ENCODE measurements at places on chromosomes 16 and 17.

GRCh38 chr16:82639666-82640336 is 13.0 kb downstream of the CDH13 start:
- peak; percentile 54 for DNase-seq

GRCh38 chr17:21530841-21531240 is 154.7 kb downstream of the KCNJ12 start:
- DNase-seq = no peak

DNA sequence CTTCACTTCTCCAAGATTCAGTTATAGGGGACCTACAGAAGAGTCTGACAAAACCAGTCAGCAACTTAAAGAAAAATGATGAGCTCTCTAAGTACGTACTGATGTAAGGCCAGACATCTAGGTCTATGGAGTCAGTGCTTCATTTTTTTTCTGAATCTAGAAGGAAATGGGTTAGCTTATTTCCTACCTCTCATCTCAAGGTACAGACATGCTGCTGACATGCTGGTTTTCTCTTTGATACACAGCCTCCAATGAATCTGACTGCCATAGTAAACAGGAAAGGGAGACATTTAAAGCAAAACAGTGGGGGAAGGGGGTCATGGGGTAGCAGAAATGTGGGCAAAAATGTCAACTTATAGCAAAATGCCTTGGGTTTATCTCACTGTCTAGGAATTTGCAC is 16.4 kb downstream of the CDR2 start:
- peak; percentile 60 for DNase-seq

DNA sequence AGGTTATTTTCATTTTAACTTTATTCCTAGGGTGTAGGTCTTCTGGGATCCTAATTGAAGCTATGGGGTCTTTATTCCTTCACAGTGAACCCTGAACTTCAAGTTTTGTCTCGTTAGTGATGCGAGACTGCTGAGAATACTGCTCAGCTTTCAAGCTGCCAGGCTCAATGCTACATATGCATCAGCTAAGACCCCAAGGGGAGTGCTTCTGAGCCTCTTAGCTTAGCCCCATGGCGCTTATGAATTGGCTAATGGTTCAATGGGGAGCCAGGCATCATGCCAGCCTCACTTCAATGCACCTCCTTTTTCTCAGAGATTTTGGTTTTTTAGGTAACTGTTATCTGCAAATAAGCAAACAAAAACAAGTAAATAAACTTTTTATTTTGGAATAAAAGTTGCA is 94.1 kb upstream of the SIAH1 start:
- DNase-seq = no peak

GRCh38 chr17:7809086-7809790 is 24.8 kb upstream of the KDM6B start:
- no peak for DNase-seq

- peak; percentile 71 for DNase-seq
These were observed 5.1 kb upstream of the GGT6 start for GRCh38 chr17:4565209-4566141.

DNA sequence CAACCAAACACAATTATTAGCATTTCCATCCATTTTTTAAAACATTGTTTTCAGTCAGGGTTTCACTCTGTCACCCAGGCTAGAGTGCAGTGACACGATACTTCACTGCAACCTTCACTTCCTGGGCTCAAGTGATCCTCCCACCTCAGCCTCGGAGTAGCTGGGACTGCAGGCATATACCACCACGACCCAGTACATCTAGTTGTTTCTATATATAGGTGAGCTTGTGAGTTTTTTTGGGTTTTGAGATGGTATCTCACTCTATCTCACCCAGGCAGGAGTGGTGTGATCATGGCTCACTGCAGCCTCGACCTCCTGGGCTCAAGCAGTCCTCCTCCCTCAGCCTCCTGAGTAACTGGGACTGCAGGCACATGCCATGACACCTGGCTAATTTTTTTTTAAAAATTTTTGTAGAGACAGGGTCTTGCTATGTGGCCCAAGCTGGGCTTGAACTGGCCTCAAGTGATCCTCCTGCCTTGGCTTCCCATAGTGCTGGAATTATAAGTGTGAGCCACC is 21.5 kb upstream of the ATP5MC1 start:
- no peak for DNase-seq

DNA sequence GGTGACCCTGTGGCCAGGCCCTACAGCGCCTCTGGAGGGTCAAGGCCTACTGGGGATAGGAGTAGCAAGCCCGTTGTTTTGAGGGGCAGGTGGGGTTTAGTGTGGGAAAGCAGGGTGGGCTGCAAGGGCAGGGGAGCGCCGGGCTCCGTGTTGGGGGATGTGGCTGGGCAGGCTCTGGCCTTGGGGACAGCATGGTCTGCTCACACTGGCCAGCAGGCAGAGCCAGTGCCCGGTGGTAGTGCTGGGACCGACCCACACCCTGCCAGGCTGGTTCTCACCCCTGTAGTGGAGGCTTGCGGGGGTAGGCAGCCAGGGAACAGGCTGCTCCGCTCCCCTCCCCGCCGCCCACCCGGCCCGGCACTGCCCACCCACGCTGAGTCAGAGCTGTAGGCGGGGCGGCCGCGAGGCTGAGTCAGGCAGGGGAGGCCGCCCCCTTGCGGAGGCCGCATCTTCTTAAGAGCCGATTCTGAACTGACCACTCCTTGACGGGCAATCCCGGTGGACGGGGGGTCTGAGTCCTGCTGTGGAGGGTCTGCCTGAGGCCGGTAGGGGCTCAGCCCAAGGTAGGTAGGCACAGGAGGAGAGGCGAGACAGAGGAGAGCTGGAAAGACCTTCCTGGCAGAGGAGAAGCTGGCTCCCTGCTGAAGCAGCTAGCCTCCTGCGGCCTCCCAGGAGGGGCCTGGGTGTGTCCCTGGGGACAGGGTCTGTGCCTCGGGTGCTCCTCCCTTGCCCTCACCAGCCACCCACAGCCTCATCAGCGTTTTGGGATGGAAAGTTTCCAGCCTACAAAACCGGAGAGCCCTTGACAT is 62.4 kb downstream of the BAIAP2 start:
- peak; percentile 27 for DNase-seq

DNA sequence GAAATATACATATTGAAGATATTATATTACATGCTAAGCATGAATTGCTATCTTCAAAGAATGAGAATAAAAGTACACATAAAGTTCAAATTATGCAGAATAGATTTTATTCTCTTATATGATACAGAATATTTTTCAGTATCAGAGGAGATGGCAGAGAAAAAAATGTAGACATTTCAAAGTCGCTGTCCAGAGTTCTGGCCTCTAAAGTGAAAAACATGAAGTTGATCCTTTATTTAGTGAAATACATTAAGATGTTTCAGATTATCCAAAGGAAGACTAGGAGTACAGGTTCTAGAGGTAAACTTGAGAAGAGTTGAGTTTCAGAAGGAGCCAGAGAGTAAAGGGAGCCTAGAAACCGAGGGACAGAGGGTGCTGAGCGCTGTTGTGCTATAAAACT is 303.6 kb downstream of the UTP18 start:
- no peak for DNase-seq

DNA sequence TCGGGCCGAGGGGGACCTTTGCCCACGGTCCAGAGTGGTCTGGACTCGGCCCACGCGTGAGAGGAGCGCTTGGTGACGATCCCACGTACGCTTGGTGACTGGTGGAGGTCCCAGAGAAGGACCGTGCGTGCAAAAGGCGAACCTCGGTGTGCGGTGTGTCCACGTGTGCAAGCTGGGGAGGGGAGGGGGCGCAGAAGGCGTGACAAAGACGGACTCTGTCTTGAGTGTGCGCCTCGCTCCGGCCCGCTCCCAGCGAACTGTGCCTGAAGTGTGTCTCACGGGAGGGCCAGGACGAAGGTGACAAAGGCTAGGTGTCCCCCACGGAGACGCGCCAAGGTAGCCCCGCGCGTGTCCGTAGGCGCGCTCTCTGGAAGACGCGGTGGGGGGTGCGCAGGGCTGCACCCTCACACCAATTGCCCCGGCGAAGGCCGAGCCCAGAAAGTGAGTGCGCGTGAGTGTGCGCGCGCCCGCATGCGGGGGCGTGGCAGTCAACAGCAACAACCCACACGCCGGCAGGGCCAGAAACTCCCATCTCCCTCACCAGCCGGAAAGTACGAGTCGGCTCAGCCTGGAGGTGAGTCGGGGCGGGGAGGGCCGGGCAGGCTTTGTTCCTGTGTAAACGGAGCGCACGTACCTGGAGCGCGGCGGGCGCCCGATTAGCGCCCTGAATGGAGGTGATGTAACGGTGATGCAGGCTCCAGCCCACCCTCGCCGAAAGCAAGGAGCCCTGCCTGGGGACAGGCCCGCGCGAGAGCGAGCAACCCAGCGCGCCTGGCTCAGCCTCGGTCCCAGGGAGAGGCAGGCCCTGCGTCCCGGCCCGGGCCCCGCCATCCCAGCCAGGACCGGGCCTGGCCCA is at the start of gene GPRC5C:
TSS of gene GPRC5C (plus strand) at position 521 of the 856 bp plus-strand sequence. CDS start 7,689 bp downstream, outside the sequence.
- DNase-seq = peak; percentile 49

- DNase-seq = no peak
These were observed 38.1 kb downstream of the DCAKD start for GRCh38 chr17:45013021-45013997.

- DNase-seq = no peak
These were observed 4.3 kb upstream of the HSF5 start for GRCh38 chr17:58492238-58493121.

GRCh38 chr16:10828851-10829366 is 10.3 kb upstream of the TVP23A start:
- DNase-seq = peak; percentile 70

DNA sequence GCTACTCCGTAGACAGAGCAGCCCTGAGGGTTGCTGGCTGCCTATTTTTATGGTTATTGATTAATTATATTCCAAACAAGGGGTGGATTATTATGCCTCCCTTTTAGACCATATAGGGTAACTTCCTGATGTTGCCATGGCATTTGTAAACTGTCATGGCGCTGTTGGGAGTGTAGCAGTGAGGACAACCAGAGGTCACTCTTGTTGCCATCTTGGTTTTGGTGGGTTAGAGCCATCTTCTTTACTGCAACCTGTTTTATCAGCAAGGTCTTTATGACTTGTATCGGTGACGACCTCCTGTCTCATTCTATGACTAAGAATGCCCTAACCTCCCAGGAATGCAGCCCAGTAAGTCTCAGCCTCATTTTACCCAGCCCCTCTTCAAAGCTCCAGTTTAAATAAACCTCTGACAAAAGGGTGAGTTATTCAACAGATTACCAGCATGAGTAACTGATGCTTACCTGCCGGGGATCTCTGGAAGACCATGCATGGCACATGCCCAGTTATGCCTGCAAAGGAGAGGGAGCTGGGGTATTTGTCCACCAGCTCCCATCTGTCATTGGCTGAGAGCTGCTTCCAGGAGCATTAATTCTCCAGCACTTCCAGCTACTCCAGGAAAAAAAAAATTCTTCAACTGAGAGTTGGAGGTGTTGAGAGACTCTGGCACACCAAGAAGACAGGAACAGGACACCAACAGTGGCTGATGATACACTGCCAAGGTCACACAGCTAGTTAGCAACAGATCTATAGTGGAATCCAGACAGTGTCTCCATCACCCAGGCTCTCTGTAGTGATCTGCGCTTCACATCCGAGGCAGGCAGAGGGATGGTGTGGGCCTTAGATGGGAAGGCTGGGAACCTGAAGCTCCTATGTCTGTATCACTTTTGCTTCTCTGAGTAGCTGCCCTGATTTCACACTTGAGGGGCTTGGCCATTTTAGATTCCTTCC is 36.6 kb upstream of the IL21R start:
- no peak for DNase-seq

DNA sequence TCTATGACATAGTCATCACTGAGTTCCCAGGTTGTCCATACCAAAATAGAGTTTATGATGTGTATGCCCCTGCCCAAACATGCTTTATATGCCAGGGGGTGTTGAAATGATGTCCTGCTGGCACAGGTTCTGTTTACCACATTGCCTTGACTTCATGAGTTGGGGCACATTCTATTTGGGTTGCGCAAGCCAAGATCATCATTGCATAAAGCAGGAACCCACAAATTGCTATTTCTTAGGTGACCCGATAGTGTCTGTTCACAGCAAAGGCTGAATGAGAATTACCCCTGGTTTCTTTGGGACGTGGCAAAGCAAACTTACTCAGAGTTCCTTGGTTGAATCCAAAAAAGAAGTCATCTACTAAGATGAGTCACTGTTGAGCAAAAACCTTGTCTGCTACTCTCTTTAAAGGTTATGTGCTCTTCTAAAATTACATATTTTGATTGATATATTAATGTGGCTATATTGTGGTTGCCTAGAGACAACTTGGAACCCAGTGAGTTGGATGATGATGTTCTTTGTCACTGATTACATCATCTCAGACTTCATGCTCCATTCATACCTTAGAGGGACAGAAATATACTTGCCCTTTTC is 912.6 kb upstream of the SOX9 start:
- DNase-seq = no peak

DNA sequence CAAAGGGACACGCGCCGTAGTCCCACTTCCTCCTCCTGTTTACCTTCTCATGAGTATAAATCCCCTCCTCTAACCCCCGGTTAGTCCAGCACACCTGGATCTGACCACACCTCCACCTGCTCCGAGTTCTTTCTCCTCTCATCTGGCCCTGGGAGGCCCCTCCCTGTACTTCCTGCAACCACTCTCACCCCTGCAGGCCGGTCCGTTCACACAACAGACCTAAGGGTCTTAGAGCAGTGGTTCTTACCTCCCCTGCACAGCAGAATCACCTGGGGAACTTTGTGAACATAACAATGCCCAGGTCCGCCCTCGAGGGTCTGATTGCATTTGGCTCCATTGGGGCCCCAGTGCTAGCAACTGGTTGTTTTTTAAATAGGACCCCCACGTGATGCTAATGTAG is 24.8 kb downstream of the TMEM114 start:
- DNase-seq = no peak

DNA sequence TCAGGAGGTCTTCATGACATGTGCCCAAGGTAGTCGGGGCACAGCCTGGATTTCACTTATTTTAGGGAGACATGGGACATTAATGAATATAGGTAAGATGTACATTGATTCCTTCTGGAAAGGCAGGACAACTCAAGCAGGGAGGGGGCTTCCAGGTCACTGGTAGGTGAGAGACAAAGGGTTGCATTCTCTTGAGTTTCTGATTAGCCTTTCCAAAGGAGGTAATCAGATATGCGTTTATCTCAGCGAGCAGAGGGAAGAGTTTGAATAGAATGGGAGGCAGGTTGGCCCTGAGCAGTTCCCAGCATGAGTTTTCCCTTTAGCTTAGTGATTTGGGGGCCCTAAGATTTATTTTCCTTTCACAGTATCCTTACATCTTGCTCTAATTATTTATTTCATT is 443.8 kb upstream of the EEF2KMT start:
- DNase-seq = no peak

- DNase-seq = no peak
These were observed 26.1 kb downstream of the CACNA1G start for GRCh38 chr17:50586421-50587247.

GRCh38 chr16:50441486-50442157 is 72.8 kb upstream of the BRD7 start:
- DNase-seq = no peak

GRCh38 chr16:56980792-56981724 is 8.3 kb upstream of the NLRC5 start:
- no peak for DNase-seq

GRCh38 chr17:21020622-21021021 is 22.2 kb downstream of the USP22 start:
- DNase-seq = no peak

DNA sequence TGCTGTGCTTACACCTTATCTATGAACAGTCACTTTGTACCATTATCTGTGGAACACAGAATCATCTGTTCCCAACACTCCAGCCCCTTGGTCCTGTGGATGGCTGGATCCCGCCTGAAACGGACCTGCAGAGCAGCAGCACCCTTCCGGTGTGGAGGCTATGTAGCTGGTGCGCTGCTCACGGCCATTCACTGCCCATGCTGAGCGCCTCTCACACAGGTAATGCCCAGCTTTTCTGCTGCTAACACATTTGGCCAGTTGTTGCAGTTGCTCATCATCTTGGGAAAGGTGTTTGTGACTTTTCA is 11.4 kb upstream of the PLK1 start:
- no peak for DNase-seq

All from CD4-positive, alpha-beta T cell treated with Interferon alpha-2 for 1 hour (primary cell).